ENCODE measurements at places on chromosomes 1 and 21.

DNA sequence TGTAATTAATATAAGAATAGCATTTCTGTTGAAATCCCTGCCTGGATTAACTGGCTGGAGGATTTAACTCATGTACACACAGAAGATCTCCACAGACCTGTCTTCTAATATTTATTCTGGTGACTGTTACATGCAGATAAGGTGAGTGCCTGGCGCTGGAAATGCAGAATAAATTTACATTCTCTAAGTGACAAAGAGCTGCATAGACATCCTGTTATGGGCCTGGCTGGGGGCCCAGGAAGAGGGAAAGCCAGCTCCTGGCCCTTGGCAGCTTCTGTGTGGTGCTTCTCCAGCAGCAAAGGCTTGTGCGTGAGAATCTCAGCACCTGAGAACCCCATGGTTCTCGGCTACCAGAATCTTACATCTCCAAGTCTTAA is 446.6 kb downstream of the PTPRU start:
- DNase-seq = no peak

GRCh38 chr1:212677573-212677972 is 22.1 kb downstream of the BATF3 start:
- DNase-seq = no peak

- no peak for DNase-seq
Measured at GRCh38 chr1:209714338-209714737, 9.7 kb downstream of the HSD11B1 start.

- no peak for DNase-seq
Measured at GRCh38 chr1:52041551-52042185, 8.1 kb upstream of the KTI12 start.

- no peak for DNase-seq
Measured at GRCh38 chr1:204178487-204179281, 12.5 kb upstream of the REN start.

DNA sequence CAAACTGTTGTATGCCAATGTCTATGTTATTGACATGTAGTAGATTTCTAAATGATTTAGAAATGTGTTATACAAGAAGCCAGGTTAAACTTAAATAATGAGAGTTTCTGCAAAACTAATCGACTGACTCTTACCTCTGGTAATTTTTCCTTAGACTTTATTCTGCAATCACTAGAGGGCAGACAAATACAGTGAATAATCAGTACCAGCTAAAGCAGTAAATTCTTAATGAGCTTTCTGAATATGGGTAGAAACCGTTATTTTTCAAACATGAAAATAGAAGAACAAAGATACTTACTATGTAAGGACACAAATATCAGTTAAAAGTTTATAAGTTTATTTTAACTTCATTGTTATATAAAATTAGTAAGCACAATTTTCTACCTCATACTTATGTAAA is 97.9 kb upstream of the RGS1 start:
- no peak for DNase-seq

- no peak for DNase-seq
Measured at GRCh38 chr1:111909030-111909429, 80.4 kb downstream of the KCND3 start.

GRCh38 chr1:207172885-207173284 is 68.9 kb downstream of the C4BPA start:
- no peak for DNase-seq

GRCh38 chr1:148363439-148363810 is 119.7 kb downstream of the PPIAL4G start:
- no peak for DNase-seq

DNA sequence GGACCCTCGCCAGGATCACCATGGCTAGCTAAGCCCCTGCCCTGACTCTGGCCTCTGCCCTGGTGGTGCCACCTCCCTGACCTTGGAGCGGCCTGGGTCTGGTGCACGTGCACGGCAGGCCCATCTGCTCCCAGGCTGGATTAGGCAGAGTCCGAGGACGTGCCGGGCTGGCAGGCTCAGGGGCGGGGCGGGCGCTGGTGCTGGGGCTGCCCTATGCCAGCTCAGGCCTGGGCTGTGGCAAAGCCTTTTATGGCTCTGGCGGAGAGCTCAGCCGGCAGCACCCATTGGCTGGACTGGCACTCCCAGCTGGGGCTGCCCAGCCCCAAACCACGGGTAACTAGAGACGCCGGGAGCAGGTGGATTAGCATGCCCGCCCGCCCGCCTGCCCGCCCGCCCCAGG is 17.1 kb upstream of the EDN2 start:
- DNase-seq = no peak

DNA sequence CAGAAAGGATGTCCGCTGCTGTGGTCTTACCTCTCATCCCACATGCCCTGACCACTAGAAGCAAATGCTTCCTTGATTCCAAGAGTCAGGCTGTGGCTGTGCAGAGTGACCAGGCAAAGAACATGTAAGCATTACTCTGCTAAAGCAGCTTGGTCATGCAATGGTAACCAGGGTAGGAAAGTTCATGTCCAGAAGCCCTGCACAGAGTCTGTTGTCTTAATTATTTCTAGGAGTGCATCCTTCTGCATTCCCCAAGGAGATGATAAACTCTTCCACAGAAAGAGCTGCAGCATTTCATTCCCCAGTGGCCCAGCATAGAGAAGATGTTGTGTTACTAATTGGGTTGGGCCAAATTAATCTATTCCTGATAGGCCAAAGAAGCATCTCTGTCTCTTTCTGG is 10.1 kb upstream of the UTP25 start:
- DNase-seq = no peak

- DNase-seq = no peak
Measured at GRCh38 chr1:55039342-55040082, at the start of gene PCSK9. TSS of gene PCSK9 (plus strand) at chr1:55039548. CDS start at chr1:55039838, 290 bp downstream.

DNA sequence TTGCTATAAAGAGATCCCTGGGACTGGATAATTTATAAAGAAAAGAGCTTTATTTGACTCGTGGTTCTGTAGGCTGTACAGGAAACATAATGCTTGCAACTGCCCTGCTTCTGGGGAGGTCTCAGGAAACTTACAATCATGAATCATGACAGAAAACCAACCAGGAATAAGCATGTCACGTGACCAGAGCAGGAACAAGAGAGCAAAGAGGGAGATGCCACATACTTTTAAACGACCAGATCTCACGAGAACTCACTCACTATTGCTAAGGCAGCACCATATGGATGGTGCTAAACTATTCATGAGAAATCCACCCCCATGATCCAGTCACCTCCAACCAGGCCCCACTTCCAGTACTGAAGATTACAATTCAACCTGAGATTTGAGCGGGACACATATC is 49.8 kb upstream of the RCC1 start:
- no peak for DNase-seq

GRCh38 chr1:17795081-17795809 is 40.1 kb downstream of the ACTL8 start:
- no peak for DNase-seq

DNA sequence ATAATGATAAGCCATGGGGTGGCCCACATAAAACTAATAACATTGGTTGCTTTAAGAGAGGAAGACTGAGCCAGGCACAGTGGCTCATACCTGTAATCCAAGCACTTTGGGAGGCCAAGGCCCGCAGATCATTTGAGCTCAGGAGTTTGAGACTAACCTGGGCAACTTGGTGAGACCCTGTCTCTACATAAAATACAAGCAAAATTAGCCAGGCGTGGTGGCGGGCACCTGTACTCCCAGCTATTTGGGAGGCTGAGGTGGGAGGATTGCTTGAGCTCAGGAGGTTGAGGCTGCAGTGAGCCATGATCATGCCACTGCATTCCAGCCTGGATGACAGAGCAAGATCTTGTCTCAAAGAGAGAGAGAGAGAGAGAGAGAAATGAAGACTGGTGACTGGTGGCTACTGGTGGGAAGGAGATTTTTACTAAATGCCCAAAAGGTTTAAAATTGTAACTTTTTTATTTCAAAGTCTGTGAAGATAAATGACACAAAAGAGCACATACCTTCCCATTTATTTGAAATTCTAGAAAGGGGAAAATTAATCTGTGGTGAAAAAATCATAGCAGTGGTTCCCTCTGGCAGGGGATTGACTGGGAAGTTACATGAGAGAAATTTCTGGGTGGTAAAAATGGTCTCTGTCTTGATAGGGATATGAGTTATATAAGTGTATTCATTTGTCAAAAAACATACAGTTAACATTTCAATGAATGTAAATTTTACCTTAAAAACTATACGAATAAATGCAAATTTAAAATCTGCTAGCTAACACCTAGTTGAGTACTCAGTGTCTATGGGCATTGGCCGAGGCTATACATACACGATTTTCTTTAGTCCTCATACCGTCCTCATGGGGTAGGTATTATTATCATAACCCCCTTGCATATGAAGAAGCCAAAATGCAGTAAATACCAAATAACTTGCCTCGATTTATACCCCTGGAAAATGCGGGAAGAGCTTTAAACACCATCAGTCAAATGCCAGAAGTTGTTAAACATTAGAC is 2.2 kb upstream of the NBPF1 start:
- no peak for DNase-seq

- DNase-seq = no peak
Measured at GRCh38 chr1:175757381-175758015, 14.1 kb upstream of the TNR start.

DNA sequence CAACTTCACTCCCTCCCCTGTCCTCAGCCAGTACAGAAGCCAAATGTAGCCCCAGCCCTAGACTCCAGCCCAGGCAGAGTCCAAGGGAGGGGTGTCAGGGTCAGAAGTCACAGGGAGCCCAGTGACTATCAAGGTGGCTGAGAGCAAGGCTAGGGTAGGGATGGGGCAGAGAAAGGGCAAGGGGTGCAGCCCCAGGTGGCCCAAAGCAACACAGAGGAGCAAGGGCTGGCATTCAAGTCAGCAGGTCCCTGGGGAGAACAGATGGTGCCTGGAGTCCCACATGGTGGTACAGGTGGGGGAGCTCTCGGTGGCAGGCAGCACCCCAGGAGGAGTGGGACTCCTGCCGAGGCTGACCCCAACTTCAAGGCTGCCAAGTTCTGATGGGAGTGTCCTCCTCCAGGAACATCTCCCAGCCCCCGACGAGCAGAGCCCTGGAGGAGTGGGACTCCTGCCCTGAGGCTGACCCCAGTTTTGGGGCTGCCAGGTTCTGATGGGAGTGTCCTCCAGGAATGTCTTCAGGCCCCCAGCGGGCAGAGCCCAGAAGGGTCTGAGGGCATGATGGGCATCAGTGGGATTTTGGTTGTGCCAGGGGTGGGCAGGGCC is 3.7 kb upstream of the DVL1 start:
- no peak for DNase-seq

GRCh38 chr1:155989242-155990004 is 11.1 kb upstream of the ARHGEF2 start:
- peak; percentile 55 for DNase-seq

DNA sequence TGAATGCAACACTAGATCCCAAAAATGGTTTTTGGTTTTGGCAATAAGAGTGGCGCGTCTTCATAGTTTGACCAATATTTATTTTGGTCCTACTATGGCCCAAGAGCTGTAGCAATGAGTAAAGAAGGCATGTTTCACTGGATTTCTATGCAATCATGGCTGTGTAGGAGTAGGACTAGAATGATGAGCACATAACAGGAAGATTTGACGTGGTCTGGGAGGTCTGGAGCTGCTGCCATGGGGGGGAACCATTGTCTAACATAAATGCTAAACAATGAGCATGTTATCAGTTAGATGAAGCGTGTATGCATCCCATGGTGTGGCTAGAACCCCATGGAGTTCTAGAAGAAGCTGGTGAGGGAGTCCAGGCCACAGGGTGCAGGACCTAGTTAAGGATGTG is 38.3 kb downstream of the OLIG1 start:
- no peak for DNase-seq

DNA sequence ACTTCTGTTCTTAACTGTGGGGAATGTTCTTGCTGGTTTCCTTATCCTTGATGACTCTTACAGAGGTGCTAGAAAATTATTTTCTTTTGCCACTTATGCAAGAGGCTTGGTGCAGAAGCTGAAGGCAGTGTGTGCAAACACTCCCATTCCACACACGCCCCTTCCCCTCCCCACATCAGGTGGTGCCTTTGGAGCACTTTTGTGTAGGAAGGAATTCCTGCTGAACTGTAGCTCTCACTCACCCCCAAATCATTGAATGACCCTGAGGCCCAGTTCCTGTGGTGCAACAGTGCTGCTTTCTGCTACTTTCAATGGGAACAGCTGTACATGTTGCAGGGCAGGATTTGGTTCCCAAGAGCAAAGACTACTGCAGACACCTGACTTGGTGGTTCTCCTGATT is 101.8 kb downstream of the CD247 start:
- DNase-seq = no peak

GRCh38 chr1:244789276-244789580 is 46.2 kb upstream of the COX20 start:
- no peak for DNase-seq

GRCh38 chr1:1123581-1124507 is 8.0 kb upstream of the C1orf159 start:
- no peak for DNase-seq

DNA sequence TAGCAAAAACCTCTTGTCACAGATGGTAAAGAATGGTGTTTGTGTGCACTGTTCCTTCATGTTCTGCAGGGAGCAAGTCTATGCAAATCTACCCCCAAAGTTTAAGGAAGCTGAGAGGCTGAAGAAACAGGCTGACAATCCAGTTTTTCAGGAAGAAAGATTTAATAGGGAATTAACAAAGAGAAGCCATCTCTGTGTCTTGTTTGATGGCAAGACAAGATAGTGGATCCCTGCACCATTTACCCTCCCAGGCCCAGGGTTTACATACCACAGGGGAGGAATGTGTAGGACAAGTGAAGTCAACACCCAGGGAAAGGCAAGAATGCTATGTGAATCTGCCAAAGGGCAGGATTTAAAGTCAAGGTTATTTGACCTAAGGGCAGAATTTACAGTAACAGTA is 48.1 kb upstream of the FNBP1L start:
- no peak for DNase-seq
